ENCODE measurements at places on chromosomes 11 and 22.

DNA sequence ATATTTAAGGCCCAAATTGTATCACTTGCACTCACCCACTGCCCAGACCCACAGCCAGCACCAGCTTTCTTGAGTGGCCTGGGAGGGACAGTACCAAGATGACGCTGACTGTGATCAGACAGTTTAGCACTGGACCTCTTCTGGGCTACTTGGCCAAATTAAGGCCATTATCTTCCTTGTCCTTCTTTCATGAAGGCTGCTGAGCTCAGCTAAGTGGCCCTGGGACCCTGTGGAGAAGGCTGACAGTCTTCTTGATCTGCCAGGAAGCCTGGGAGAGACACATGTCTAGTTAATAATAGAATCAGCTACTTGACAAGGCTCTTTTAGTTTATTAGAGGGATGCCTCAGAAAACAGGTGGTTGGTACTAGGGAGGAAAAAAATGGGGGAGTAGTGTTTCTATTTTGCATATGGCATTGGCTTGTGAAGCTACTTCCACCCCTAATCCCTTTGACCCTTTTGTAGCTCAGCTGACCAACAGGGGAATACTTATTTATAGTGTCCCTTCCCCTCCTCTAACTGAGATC, 127.9 kb upstream of the NTM start:
- DNase-seq, result no peak

DNA sequence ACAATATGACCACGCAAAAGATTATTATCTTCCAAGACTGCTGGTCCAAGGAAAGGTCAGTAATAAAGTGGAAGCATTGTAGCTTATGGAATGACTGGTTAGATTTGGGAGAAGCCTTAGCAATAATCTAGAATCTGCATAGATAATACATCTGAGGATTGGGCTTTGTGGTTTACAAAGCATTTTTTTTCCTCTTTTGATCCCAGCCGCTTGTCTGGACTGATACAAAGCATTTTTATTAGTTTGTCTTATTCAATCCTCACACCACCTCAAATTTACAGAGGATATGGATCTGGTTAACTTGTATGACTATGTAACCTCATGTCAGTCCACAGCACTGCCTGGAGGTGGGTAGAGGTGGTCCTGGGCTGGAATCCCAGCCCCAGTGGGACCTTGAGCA, 990 bp upstream of the THRSP start:
- DNase-seq, result no peak

GRCh38 chr11:12207384-12208150, 97.2 kb downstream of the MICAL2 start:
- DNase-seq, result no peak

- no peak for DNase-seq
These were observed 24.1 kb upstream of the MICAL3 start for GRCh38 chr22:18048441-18048898.

DNA sequence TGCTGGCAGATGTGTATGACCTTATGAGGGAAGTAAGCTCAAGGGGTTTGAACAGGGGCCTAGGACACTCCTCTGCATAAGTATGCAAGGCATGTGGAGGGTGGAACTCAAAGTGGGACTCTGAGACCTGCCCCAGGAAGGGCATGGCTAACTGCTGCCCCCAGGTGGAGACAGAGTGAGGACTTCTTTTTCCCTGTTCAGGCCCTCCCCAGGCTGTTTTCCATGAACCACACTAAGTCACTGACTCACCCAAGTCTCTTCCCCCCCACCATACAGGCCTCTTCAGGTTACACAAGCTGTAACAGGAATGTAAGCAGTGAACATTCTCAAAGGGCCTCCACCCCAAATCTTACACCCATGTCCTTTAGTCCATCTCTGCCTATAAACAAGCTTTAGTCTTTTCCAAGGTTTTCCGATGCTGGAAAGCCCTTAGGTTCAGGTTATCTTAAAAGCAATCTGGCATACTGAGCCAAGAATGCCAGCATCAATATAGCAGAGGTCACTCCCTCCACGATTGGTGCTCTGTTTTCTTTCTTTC, 13.1 kb downstream of the EEF1G start:
- DNase-seq, result peak; percentile 74
